ENCODE measurements at places on chromosomes 6 and 20.

DNA sequence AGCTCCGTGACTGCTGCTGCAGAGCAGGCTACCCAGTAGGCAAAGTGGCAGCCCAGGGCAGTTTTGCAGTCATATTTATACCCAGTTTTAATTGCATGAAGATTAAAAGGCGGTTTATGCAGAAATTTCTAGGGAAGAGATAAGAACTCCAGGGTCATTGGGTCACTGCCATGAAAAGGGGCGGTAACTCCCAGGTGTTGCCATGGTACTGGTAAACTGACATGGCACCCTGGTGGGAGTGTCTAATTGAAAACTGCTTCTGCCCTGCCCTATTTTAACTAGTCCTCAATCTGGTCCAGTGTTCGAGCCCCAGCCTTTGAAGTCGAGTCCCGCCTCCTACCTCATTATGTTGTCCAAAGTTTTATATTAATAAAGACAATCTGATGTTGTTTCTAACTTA is 75.0 kb upstream of the FUCA2 start:
- DNase-seq: no peak

DNA sequence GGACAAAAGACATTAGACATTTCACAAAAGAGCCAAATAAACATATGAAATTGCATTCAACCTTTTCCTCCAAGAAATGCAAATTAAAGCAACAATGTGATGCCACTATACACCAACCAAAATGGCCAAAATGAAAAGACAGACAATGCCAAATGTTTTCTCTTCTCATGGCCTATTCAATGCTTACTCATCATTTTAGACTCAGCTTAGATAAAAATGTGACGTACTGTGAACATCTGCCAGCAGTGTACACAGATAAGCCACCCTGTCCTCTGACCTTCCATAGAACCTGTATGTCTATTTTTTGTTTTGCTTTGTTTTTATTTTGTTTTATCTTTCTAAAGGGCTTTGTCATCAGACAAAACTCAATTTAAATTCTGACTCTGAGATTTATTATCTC is 385.2 kb downstream of the FRK start:
- DNase-seq: no peak

GRCh38 chr20:19872001-19872400 is 113.9 kb downstream of the RIN2 start:
- DNase-seq: no peak

DNA sequence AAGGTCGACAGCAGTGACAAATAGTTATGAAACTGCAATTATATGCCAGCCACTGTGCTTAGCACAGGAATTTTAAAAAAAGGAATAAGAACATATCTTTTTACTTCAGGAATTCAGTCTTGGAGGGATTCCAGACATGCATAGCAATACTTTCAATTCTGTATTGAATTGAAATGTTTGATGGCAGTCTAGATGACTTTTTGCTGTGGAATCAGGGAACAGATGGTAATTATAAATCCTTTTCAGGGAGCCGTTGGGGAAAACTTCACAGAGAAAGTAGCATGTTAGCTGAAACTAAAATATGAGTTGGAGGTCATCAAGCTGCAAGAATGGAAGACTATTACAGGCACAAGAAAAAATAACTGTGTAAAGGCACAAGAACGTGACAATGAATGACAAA is 74.8 kb downstream of the IMPG1 start:
- no peak for DNase-seq

GRCh38 chr6:170177772-170178560 is 112.9 kb downstream of the DLL1 start:
- DNase-seq: peak; percentile 44

DNA sequence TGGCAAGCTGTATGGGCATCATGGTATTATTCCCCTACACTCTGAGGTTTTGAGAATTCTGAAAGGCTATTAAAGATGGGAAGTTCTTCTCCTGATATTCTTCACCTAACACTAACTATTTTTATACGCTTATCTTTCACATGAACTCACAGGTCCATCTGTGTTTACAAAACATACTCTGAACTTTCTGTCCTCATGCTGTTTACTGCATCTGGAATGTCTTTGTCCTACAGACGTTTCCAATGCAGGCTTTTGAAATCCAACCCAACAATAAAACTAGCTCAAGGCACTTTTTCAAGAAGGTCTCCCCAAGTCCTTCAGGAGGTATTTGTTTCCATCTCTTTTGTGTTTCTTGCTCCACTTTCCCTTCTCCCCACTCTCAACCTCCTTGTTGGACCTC is 60.5 kb upstream of the MLIP start:
- no peak for DNase-seq

GRCh38 chr6:43978473-43979346 is 148.5 kb downstream of the MRPL14 start:
- no peak for DNase-seq

DNA sequence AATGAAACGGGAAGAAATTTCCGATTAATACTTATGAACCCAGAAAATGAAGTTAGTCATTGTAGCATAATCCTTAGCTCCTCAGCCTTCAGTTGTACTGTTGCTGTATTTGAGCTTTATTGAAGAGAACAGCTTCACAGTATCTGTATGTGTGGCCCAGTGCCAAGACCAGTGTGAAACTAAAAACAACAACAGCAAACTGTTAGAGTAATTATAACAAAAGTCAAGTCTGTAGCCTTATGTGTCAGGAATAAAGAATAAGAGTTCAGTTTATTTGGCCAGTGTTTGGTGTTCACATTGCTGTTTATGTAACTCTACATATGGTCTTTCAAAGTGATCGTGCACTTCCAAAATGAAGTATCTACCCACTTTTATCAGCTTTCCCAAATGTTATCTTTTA is 70.9 kb downstream of the ARID1B start:
- no peak for DNase-seq

- no peak for DNase-seq
Measured at GRCh38 chr6:83597511-83597910, 85.2 kb downstream of the PRSS35 start.

DNA sequence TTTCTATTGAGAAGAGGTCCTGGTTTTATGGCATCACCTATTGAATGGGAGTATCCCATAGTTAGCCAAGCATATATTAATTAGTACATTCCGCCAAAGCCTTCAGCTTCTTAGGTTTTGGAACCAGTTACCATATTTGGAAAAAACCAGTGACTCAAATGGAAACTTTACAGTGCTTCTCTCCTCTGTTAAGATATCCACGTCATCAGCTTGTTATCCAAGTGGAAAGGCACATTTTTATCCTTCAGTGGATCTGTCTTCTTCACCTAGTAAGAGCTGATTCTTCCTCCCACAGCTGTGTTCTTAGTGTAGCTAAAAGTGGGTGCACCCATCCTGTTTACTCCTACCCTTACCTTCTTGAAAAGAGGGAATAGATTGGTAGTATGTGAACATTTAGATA is 34.5 kb downstream of the TPD52L1 start:
- DNase-seq: no peak

DNA sequence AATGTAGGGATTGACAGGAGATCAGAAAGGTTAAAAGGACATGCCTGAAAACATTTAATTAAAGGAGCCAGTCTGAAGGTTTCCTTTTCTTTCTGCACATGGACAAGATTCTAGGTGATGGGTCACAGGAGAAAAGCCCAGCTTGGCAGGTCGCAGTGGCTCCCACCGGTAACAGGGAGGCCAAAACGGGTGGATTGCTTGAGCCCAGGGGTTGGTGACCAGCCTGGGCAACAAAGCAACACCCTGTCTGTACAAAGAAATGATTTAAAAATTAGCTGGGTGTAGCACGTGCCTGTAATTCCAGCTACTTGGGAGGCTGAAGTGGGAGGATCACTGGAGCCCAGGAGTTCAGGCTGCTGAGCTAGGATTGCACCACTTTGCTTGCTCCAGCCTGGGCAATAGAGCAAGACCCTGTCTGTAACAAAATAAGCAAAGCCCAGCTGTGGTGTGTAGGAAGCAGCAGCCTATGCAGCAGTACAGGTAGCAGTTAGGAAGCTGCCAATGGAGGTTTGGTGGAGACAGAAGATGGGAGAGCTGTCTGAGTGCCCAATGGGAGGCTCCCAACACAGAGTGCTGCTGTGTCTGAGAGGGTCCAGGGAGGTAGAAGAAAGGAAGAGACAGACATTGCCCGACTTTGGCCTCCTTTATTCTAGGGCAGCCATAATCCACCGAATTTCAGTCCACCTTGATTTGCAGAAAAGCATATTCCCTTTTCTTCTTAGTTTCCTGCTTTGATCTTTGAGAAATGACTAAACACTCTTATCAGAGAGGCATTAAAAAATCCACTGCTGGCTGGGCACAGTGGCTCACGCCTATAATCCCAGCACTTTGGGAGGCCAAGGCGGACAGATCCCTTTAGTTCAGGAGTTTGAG is 7.1 kb upstream of the AP5S1 start:
- no peak for DNase-seq

- DNase-seq: peak; percentile 35
Measured at GRCh38 chr6:80003826-80004172, 650 bp upstream of the TTK start.

DNA sequence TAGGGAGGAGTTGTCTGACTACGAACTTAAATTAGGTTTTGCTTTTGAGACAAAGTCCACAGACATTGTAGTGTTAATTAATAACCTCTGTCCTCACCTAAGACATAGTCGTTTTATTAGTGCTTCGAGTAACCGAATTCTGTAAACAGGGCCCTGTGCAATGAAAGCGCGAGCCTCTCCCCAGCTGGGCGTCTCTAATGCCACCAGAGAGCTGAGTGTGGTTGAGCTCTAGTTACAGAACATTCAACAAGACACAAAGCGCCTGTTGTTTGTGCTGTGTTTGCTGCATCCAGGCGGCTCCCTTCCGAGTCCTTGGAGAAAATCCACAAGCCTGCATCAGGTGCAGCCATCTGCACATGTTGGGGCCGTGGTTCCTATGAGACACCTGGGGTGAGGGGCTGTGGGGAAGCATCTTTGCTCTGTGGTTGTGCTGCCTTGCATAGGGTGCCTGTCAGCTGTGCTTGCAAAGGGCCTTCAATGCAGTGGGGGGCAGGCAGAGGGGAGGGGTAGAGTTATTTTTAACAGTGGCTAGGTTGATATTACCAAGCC is 63.9 kb downstream of the CD164 start:
- DNase-seq: peak; percentile 90

- peak; percentile 67 for DNase-seq
Measured at GRCh38 chr20:39070484-39071231, 108.5 kb downstream of the DHX35 start.

- no peak for DNase-seq
Measured at GRCh38 chr6:36793913-36794712, 45.1 kb downstream of the CPNE5 start.

- no peak for DNase-seq
Measured at GRCh38 chr20:63166193-63167020, 49.5 kb downstream of the YTHDF1 start.

DNA sequence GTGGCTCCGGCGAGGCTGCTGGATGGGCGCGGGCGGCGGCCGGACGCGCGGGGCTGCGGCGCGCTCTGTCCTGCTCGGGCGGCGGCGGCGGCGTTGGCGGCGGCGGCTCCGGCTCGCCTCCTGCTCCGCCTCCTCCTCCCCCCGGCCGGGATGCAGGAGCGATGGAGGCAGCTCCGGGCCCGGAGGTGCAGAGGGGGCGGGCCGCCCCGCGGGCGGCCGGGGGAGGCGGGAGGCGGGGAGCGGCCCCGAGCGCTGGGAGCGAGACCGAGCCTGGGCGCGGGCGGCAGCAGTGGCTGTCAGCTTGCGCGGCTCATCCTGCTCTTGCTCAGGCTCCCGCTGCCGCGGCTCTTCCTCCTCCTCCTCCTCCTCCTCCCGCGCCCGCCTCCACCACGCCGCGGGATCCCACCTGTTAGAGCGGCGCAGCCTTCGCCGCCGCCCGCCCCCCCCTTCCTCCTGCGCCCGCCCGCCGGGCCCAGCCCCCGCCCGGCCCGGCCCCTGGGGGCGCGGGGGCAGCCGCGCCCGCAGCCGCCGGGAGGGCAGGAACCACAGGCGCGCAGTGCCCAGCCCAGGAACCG is at the start of gene NOL4L:
Gene NOL4L, minus strand, starts transcription at position 323 of the 575 bp plus-strand sequence. CDS start 443 bp downstream, outside the sequence.
- no peak for DNase-seq

GRCh38 chr6:48961781-48962415 is 501.2 kb downstream of the MMUT start:
- DNase-seq: peak; percentile 10

- no peak for DNase-seq
Measured at GRCh38 chr6:18053078-18053477, 65.6 kb upstream of the KIF13A start.

DNA sequence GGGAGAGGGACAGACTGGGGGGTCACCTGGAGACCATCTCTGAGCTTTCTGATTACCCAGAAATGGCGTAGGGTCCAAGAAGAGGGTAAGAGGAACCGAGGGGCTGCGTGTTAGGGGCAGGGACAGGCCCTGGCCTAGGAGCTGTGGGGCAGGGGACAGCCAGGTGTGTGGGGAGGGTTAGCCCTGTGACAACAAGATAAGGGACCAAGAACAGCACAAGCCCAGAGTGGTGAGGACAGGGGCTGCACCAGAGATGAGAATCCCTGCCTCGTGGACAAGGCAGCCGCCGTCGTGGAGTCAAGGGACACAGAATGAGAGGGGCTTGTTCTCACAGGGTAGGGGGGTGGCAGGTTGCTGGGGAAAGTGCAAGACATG is 449 bp upstream of the AVP start:
- DNase-seq: no peak

DNA sequence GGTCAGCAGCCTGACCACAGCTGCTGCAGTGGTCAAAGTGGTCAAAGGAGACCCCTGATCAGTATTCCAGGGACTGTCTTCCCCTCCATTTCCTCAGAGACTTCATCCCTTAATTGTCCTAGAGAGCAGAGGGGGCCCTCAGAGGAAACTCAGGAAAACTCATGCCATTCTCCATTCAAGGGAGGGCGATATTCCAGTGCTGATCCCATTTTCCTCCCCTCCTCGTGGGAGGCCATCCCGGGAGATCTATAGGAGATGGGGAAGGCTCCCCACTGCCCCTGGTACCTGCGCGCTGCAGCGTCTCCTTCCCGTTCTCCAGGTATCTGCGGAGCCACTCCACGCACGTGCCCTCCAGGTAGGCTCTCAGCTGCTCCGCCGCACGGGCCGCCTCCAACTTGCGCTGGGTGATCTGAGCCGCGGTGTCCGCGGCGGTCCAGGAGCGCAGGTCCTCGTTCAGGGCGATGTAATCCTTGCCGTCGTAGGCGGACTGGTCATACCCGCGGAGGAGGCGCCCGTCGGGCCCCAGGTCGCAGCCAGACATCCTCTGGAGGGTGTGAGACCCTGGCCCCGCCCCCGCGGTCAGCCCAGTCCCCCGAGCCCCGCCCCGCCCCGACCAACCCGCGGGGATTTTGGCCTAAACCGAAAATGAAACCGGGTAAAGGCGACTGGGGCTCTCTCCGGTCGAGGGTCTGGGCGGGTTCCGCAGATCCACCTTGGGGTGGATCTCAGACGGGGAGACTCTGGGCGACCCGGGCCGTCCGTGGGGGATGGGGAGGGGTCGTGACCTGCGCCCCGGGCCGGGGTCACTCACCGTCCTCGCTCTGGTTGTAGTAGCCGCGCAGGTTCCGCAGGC is 878 bp downstream of the HLA-C start:
- peak; percentile 16 for DNase-seq

DNA sequence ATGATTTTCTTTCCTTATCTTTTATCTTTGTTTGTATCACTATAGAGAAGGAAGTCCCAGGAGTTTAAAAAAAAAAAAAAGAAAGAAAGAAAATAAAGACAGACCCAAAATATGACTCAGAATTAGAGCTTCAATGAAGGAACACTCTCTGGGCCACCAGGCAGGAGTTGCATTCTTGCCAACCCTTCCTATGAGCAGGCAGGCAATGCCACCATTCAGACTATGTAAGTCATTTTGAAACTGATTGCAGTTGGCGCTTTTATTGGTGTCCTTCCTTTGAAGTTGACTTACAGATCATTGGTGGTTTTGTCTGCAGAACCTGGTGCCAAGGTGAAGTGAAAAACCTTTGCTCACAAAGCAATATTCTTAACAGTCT is 50.3 kb downstream of the MYB start:
- no peak for DNase-seq

GRCh38 chr6:121732641-121733040 is 297.2 kb downstream of the GJA1 start:
- DNase-seq: no peak

All from DMS153 (cell line).